ENCODE measurements at places on chromosomes 1 and 21.

DNA sequence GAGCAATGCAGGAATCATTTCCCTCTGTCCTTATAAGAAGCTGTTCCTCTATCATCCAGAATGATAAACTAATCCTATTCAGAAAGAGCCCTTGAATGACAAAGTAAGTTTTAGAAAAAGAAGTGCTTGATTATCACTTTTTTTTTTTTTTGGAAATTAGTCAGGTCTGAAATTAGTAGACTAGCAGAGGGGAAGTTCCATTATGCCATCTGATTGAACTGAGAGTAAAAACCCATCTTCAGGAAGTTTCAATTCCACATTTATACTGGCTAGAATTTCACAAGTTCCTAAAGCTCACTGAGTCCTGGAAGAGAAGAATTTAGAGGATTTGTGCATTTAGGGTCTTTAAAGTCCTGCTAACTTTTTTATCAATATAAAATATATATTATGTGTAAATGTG is 128.8 kb upstream of the COA6 start:
- DNase-seq = no peak

DNA sequence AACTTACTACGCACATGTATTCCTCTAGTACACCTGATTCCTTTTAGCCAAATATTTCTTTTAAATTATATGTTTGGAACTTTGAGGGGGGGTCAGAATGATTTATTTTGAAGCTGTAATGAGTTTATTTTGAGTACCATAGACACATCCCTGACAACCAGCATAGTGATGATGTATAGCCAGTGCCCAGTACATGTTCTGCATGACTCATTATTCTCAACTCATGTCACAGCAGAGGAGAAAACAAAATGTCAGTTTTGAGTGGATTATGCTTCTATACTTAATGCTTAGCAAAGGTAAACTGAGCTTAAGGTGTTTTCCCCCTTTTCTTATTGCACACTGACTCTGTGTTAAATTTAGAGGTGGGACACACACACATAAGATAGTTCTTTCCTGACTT is 22.4 kb upstream of the LEPR start:
- no peak for DNase-seq

DNA sequence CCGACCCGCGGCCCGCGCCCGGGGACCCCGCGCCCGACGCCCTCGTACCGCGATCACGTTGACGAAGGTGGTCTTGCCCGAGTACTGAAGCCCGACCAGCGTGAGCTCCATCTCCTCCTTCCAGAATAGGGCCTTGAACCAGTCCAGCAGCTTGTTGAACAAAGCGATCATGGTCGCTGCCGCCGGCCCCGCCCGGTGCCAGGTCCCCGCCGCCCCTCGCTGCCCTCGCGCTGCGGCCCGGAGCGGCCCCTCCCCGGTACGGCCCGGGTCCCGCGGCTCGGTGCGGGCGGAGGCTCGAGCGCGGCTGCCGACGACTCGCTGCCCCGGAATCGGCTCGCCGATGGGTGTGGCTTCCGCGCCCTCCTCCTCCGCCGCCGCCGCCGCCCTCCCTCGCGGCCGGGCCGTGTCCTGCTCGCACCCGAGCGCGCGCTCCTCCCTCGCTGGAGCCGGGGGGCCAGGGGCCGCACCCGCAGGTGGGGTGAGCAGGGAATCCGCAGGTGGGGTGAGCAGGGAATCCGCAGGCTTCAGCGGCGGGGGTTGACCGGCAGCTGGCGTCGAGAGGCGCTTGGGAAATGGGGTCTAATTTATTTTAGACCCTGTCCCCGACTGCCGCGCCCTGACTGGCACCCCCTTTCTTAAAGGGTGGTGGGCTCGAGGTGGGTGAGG is at the start of gene ARL8A:
ARL8A (minus strand) TSS at position 336 of the 666 bp plus-strand sequence; CDS start at position 171, 165 bp downstream.
- DNase-seq = peak; percentile 68

- peak; percentile 45 for DNase-seq
These were observed 56.9 kb downstream of the SLC45A1 start for GRCh38 chr1:8374812-8375211.

DNA sequence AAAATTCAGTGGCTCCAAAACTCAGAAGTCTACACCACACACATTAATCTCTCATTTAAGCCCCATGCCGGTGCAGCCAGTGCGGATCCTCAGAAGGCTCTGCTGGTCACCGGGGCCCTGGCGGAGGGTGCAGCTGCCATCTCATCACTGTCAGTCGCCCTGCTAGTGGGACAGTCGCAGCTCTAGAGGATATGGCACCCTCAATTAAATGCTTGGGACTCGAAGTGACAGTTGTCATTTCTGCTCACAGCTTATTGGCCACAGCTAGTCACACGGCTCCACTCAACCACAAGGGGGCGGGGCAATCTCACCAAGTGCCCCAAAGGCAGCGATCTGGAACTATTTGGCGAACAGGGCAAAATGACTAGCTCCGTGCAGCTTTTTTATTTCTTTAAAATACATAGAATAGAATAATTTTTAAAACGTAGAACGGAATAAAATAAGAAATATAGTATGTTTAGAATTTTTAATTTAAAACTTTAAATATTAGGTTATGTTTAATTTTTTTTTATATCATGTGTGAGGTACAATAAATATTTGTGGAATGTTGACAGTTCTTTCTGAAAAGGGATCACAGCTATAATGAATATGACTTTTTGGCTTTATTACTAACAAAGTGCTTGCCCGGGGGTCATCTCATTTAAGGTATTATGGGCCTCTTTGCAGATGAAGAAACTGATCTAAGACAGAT is 8.0 kb upstream of the MAN1C1 start:
- DNase-seq = peak; percentile 89

GRCh38 chr1:12648741-12649140 is 4.9 kb downstream of the AADACL4 start:
- DNase-seq = no peak

GRCh38 chr1:230222678-230223077 is 155.6 kb downstream of the GALNT2 start:
- DNase-seq = no peak

GRCh38 chr1:213123536-213123935 is 72.5 kb downstream of the RPS6KC1 start:
- no peak for DNase-seq

DNA sequence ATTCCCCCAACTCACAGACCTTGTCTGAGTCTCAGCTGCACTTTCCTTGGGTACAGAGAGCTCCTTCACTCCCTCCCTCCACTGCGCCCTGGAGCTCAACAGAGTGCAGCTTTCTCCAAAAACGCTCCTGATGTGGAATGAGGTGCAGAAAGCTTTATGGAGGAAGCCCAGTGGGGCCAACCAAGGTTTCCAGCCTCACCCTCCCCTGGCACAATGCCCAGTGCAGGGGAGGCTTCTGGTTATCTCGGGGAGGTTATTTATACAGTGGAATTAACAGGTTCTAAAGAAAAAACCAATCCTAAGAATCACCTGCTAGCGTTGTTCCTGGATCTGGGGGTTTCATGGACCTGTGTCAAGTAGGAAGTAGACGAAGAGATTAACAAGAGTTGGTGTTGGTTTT is at the start of gene ITLN1:
ITLN1 (minus strand) TSS at position 139 of the 400 bp plus-strand sequence. CDS start 303 bp downstream, outside the sequence.
- no peak for DNase-seq

GRCh38 chr1:200640963-200641401 is 20.4 kb upstream of the KIF14 start:
- DNase-seq = no peak

DNA sequence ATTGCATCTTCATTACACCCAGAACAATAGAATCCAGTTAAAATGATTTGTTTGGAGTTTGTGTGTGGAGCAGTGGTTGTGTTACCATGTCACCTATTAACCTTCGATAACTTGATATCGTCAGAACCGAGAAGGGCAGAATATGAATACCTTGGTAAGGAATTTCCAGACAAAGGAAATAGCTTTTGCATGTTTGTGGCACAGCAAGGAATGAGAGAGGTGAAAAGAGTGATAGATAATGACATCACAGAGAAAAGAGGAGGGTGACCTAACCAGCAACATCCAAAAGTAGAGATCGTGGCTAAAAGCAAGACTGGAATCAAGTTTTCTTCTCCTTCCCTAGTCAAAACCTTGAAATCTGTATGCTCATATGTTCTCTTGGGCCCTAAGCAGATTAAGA is 244.6 kb upstream of the NEGR1 start:
- DNase-seq = no peak

DNA sequence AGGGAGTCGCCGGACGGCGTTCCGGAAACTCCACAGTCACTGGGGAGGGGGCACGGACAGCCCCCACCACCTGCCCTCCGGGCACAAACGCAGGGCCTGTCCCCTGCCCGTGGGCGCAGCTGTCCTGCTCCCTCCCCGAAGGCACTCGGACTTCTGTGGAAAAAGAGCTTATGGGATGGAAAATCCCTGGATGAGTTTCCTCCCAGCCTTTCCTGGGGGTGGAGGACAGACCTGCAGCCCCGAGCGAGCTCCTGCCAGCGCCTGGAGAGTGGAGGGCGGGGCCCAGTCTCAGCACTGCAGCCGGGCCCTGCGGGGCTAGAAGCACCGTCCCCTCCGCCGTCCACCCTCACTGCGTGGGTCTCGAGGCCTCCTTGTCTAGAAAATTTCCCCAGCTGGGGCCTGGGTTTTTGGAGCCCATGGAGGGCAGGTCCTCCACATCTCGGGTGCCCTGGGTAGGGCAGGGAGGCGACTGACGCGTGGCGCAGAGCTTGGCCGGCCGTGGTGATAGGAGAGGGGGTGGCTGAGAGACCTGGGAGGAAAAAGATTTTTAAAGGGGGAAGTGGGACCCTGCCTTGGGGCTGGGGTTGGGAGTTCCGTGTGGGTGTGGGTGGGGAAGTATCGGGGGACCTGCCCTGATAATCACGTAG is 6.4 kb upstream of the COL6A1 start:
- no peak for DNase-seq

- DNase-seq = no peak
These were observed 112.7 kb downstream of the RUNX1 start for GRCh38 chr21:34936371-34936789.

- no peak for DNase-seq
These were observed 16.1 kb upstream of the LYST start for GRCh38 chr1:235882816-235883215.

DNA sequence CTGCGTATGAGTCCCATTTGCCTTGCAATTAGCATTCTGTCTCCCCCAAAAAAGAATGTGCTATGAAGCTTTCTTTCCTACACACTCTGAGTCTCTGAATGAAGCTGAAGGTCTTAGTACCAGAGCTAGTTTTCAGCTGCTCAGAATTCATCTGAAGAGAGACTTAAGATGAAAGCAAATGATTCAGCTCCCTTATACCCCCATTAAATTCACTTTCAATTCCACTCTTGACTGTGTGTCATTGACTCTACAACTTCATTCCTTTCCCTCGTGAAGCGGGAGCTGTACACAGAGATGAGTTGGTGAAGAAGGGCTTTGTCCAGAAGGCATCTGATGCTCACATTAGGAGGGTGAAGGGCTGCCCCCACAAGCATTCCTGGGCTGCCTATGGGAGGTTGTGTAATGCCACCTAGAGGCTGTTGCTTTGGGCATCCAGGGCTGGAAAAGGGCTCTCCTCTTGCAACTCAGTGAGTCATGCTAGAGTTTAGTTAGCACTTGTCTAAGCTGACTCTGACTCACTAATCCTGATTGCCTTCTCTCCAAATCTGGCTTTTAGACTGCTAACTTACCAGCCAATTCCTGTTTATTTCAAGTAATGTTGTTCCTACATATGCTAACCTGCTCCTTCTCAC is 1.8 kb downstream of the SPRR1B start:
- peak; percentile 52 for DNase-seq

DNA sequence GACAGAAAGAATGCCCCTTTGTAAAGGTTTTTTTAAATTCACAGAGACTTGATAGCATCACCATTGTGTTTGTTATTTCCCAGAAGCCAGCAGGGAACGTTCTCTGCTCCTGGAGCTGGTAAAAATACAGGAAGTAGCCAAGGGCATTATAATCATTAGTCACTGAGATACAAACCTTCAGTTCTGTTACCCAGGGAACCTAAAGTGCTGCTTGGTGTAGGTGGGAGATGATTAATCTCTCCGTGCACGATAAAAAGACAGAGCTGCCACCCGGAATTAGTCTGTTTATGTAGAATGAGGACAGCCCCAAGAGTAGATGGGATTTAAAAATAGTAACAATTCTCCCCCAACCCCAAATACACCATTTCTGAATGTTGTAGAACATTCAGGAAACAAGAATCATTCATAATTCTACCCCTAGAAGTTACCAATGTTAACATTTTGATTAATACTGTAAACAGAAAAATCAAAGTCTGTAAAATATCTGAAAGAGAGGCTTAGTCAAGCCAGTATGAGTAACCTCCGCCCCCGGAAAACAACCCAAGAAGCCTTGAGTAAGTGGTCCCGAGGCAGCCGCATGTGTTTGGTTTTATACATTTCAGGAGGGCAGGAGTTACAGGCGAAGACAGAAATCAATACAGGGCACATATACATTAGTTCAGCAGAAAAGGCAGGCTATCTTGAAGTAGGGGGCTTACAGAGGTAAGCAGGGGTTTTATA is 45.3 kb upstream of the CTBS start:
- peak; percentile 60 for DNase-seq

DNA sequence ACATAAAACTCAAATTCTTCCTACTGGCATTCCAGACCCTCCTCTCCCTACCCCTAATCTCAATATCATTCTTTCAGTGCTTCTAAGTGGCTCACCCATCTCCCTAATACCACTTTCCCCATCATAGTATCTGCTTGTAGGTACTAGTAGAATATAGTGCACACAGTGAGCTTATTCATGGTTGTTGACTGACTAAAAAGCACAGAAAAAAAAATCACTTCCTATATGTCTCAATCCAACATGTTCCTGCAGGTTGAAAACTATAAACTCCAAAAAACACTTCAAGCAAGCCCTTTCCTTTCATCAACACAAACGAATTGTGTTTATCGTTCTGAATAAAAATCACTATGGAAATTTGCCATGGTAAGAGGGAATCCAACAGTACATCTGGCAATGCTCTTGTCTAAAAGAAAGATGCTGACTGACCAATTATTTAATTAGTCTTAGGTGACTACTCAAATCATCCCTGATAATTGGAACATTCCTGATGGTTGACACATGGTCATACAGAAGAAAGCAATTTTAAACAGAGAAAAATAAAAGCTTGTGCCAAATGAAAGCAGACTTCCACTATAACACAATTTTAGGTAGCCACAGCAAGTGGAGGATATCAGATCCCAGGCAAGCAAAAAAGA is 87.1 kb downstream of the NDUFS5 start:
- DNase-seq = no peak

- no peak for DNase-seq
These were observed 25.7 kb downstream of the FHAD1 start for GRCh38 chr1:15272782-15273127.
